ENCODE measurements at places on chromosomes 16 and 17.

- DNase-seq, result no peak
Measured at GRCh38 chr16:61105544-61105943, 930.7 kb downstream of the CDH8 start.

DNA sequence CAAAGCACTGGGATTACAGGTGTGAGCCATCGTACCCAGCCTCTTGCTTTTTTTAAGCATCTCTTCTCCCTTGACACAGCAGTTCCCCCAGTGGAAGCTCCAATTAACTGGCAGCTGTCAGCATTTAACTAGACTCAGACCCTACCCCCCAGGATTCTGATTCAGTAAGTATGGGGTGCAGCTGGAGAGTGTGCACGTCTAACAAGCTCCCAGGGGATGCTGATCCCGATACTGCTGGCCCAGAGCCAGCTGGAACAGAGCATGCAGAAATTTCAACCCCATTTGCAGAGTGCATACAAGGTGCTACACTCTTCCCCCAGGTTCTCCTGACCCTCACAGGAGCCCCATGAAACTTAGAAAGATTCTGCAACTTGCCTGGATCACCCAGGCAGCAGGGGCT, 27.7 kb upstream of the BCO1 start:
- DNase-seq, result no peak

GRCh38 chr16:10892782-10893318, 15.8 kb downstream of the CIITA start:
- no peak for DNase-seq

DNA sequence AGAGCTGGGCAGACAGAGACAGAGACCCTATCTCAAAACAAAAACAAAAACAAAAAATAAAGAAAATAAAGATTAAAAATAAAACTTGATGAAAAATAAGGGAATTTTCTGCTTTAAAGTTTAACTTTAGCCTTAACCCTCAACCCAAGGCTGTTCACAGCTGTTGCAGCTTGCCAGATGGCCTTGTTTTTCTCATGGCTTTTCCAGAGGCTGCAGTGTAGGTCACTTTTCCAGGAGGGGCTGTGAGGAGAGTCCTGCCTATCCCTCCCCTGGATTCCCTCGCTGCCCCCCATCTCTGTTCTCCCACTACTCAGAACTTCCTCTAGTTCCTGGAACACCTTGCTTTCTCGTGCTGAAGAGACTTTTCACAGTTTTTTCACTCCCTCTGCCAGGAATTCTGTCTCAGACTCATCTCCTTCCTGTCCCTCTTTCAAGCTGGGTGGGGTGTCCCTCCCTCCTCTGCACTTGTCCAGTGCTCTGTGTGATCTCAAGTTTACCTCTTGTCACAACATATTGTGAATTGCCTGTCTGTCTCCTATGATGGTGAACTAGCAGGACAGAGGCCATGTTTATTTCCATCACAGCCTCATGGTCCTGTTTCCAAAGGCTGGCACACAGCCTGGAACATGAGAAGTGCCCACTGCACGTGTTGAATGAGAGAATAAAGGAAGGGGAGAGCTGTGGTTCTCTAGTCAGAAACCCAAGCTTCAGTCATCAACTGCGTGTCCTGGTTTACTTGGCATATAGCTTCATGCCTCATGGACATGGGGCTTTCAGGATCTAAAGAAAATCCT, 69.9 kb upstream of the MSI2 start:
- DNase-seq, result no peak

DNA sequence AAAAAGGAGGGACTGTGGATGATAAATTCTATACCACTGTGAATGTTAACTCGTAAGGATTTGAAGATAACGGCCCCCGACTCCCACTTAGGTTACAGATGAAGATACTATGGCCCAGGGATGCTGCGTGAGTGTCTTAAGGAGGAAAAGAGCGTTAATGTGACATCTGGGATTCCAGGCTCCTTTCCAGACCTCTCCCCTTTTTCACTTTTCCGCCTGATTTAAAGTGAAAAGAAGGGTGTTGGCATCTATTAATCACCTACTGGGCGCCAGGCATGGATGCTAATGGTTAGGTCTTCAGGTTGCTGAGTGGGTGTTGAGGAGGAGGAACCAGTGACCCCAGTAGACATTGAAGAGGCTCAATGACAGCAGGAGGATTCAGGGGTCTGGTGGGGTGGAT, 117.8 kb downstream of the RBFOX1 start:
- no peak for DNase-seq

DNA sequence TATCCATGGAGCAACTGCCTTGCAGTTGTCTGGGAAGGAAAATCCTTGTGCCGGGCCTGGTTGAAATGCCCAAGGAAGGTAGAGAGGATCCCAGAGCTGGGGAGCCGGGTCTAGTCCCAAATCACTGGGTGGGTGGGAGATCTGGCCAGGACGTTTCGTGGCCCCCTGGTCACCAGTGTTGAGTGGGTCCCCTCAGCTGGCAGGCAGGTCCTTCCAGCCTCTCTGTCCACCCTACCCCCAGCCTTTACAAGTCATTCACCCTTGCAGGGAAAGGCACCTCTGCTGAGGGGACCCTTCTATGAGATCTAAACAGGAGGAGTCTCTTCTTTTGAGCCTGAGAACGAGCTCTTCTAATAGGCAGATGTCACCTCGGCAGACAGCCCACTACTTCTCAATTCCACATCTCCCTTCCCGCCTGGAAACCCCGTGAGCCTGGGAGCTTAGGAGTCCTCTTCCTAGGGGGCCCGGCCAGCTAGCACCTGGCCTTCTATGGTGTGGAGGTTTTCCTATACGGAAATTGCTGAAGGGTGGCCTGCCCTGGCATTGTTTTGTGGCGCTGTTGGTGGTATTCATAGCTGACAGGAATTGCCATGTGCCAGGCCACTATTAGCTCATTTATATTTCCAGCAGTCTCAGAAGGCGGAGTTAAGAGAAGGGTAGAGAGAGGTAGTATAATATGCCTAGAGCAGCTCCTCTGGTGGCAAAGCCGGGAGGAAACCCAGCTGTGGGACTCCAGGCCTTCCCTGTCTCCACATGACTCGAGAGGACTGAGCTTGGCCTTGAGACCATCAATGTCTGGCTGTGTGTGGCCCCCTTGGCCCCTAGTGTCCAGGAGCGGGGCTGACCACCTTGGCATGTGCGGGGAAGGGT, 13.3 kb downstream of the MPRIP start:
- no peak for DNase-seq

- DNase-seq, result no peak
Measured at GRCh38 chr16:5738586-5738985, 641.0 kb upstream of the EEF2KMT start.

DNA sequence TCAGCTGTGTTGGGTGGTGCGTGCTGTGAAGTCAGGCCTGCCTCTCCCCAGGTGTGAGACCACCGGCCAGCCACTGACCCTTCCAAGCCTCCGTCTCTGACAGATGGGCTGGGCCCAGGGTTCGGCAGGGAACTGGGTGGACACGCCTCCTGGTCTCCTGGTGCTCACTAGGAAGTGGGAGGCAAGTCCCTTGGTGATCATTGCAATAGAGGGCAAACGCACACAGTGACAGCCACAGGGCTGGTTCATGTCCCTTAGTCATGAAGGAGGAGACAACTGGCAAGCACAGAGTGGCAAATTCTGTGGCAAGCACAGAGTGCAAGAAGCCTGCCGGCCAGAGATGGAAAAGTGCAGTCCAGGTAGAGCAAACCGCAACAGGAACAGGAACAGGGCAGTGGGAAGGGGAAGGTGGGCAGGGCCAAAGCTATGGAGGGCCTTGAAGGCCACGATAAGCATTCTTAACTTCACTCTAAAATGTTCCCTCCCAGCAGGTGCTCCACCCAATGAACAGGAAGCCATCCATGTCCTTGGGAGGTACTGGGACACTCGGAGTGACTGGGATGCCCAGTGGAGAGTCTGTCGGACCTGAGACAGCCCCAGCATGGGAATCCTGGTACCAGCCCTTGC, 21.9 kb downstream of the USP7 start:
- DNase-seq, result no peak

DNA sequence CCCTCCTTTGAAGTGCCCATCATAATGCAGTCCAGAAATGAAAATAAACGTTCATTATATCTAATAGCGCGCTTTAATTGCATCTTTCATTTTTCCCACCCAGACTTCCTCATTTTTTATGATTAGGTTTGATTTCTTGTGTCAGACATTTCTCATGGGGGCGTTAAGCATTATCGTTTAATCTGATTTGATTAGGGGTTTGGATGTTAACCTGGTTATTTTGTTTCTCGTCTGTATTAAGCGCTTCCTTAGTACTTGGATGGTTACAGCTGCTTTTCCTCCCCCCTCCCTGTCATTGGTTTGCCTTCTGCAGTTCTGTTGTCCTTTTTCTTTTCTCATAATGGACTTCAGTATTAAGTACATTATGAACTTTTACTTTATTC, 540 bp downstream of the MFSD11 start:
- DNase-seq, result no peak

GRCh38 chr17:41895617-41896016, 23.1 kb downstream of the ACLY start:
- peak; percentile 45 for DNase-seq

DNA sequence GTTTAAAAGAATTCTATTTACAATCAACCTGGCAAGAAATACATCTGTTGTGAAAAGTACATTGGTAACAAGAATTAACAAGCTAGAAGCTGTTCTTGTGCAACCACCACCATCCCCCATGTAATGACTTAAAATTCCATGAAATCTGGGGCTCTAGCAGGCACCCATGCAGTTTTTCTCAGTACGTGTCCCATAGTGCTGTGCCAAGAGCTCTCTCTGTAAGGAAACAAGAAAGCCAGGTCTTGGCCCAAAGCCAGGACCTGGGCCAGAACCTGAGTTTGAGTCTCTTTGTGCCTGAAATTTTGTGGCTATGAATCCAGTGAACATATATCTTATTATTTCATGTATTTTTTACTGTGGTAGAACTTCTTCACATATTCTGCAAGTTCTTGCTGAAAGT, 46.6 kb downstream of the NUP93 start:
- peak; percentile 49 for DNase-seq

DNA sequence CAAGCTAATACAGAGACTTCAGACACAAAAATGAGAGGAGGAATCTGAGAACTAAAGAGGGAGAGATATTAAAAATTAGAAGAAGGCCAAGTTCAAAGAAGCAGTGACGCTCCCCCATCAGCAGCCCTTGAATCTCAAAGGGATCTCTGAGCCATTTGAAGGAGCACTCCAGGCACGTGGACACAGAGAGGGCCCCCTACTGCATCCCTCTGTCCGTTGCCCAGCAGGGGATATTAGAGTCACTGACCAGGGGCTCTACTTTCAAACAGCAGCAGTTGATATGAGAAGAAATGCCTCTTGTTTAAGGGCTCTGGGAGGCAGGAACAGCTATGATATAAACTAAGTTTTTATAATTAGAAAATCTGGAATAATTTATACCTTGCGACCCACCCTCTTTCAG, 479.0 kb upstream of the SALL1 start:
- DNase-seq, result no peak

- peak; percentile 36 for DNase-seq
Measured at GRCh38 chr16:19410435-19411171, 7.1 kb upstream of the TMC5 start.

- no peak for DNase-seq
Measured at GRCh38 chr16:56108056-56108471, 83.2 kb upstream of the GNAO1 start.

DNA sequence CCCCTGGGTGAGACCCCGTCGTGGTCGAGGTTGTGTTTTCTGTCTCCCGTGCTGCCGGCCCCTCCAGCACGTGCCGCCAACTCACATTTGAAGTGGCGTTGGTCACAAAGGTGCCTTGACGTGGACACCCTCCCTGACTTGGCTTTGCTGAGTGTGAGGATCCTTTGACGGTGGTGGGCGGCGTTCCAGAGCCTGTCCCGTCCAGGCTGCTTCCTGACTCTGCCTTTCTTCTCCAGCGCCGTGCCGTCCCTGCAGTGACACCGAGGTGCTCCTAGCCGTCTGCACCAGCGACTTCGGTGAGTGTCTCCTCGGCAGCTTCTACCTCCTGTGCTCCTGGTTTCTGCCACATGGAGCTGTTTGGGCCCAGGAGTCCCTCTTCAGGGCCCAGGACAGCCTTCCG, 13.5 kb downstream of the METRNL start:
- DNase-seq, result no peak

- peak; percentile 34 for DNase-seq
Measured at GRCh38 chr16:78796221-78796866, 696.9 kb downstream of the WWOX start.

DNA sequence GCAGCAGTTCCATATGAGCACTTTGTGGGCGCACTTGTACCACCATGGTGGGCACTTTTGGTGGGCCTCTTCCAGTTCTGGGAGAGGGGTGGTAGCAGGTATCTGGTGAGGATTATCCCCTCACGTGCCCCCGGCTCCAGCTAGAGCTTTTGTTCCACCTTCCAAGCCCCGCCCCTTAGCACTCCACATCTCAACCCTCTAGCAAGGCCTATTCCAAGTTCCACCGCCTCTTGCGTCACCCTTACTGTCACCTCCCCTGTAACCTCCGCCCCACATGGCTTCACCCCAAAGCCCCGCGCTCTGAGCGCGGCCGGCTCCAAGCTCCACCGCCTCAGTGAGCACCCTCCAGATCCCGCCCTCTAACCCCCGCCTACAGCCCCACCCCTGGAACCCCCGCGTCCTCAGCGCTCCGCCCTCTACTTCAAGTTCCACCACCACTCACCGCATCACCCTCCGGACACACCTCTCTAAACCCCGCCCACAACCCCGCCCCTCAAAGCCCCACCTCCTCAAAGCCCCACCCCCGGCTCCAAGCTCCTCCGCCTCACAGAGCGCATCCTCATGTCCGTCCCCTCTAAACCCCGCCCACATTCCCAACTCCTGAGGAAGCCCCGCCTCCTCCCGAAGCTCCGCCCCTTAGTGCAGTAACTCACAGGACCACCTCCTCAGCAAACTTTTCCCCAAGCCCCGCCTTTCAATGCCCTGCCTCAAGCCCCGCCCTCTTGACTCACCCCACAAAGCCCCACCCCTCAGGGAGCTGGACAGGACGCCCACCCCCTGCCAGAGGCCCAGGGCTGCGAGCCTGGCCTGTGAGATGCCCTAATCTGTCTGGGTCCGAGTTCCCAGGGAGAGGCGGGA, 11.1 kb downstream of the SCN4A start:
- DNase-seq, result peak; percentile 88

GRCh38 chr17:75447951-75448856, 8.2 kb upstream of the TMEM94 start:
- DNase-seq, result no peak

Measured in left cardiac atrium (tissue), 4 donors.